ENCODE measurements at places on chromosomes 6 and 20.

- no peak for DNase-seq
Observed at GRCh38 chr6:63259153-63259552, 47.9 kb downstream of the FKBP1C start.

DNA sequence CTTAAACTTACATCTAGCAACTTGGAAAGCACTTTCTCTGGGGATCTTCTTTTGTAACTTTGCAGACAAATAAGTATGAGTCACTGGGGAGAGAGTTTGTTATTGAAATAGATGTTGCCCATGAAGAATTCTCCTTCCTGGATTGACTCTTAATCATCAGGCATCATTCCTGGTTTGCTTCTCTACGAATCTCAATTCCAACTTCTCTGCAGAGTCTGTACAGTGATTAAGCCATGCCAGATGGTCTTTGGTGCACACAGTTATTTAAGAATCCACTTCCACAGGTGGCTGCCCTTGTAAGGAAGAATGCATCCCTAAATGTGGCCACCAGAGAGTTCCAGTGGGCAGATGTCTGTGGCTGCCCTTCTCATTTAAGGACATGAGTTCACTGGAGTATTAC lies 25.7 kb downstream of the MYCT1 start:
- no peak for DNase-seq

DNA sequence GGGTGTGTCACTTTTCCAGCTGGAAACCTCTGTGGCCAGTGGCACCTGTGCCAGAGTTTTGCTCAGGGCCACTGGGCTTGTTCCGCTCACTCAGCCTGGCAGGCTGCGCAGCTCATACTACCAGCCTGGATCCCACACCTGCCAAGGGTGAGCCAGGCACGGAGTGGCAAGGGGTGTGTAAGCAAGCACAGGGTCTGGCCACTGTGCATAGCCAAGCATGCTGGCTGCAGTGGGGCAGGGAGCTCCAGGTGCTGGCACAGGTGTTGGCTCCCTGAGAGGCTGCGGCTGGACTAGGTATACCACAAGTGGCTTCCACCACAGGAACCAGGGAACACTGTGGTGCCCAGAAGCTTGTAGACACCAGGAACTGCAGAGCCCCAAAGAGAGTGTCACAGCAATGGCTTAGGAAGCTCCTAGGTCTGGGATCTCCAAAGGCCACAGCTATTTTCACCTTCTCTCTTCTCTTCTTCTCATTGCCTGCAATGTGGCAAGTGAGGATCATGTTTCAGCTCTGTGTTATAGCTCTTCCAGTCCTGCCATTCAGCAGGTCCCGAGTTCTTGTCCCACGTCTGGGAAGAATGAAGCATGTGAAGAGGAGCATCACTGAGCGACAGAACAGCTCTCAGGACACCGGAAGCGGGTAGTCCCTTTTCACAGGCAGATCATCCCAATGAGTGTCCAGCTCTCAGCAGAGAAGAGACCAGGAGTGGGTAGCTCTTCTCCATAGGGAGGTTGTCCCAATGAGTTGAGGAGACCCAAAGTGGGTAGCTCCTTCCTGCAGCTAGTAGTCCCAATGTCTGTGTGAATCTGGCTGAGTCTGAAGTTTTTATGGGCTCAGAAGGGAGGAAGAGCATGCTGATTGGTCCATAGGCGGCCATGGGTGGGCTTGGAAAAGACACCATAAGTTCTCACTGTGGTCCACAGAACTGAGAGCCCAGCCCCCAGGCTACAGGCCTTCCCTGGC lies 41.3 kb downstream of the WASF1 start:
- no peak for DNase-seq

DNA sequence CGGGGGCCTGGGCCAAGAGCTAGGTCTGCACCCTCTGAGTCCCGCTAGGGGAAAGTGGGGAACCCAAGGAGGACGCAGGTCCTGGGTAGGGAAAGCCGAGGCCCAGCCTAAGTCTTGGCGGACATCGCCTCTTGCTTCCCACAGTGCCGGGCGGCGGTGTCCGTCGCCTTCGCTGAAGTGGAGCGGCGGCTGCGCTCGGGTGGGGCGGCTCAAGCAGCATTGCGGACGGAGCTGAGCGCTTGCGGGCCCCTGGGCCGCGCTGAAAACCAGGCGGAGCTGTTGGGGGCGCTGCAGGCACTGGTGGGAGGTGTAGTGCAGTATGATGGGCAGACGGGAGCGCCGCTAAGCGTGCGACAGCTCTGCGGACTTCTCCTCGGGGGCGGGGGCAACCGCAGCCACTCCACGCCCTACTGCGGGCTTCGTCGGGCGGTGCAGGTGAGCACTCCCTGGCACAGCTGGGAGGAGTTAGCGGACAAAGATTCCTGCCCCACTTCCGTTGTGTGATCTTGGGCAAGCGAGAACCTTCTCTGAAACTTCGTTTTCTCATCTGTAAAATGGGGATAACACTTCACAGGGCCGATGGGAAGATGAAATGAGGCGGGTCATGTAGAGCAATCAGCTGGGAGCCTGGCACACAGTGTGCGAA lies 4.2 kb downstream of the PRSS16 start:
- peak; percentile 23 for DNase-seq

- DNase-seq, result no peak
Observed at GRCh38 chr20:64108731-64109681, 1.6 kb upstream of the NPBWR2 start.

DNA sequence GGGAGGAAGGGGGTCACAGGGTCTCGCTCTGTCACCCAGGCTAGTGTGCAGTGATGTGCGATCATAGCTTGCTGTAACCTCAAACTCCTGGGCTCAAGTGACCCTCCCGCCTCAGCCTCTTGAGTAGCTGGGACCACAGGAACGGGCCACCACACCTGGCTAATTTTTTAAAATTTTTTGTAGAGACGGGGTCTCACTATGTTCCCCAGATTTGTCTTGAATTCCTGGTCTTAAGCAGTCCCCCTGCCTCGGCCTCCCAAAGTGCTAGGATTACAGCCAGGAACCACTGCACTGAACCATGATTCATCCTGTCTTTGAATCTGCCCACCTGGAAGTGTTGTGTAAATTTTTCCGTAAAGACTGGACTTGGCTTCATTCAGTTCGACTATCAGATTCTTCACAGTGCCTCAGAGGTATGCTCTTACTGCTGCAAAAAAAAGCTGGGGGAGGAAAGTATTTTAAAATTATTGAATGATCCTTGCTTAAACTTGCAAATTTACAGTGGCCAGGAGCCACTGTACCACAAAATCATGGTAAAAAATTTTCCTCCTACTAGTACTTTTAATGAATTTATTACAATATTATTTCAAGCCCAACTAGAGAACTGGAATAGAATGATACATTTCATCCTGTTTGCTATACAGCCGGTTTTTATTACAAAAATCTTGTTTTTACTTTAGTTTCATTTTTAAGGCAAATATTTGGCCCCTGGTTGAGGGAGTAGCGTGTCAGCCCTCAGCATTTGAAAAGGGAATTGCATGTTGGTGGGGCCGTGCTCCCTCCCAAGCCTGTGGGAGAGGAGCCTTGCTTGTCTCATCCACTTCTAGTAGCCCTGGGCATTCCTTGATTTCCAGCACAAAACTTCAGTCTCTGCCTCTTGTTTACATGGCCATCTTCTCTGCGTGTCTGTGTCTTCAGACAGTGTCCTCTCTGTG lies 202.5 kb upstream of the SGK1 start:
- DNase-seq, result no peak

GRCh38 chr6:13024616-13025015 lies 303.7 kb downstream of the TBC1D7 start:
- DNase-seq, result no peak

DNA sequence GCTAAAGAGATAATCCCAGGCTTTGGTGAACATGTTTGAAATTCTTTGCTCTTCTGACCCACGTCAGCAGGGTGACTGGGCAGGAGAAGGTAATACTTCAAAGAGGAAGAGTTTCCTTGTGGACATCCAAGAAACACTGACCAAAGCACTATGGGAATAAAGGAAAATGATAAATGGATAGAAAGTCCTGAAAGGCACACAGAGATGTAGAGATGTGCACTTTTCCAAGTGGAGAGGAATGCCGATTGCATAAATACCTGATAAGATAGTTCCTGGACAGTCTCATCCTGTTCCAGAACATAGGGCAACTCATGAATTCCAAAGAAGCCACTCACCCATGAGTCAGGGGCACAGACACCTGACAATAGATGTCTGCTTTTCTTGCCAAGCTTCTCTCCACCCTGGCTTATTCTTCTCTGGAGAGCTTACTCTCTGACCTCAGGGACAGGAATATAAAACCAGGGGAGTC lies 191.3 kb upstream of the FOXA2 start:
- no peak for DNase-seq

DNA sequence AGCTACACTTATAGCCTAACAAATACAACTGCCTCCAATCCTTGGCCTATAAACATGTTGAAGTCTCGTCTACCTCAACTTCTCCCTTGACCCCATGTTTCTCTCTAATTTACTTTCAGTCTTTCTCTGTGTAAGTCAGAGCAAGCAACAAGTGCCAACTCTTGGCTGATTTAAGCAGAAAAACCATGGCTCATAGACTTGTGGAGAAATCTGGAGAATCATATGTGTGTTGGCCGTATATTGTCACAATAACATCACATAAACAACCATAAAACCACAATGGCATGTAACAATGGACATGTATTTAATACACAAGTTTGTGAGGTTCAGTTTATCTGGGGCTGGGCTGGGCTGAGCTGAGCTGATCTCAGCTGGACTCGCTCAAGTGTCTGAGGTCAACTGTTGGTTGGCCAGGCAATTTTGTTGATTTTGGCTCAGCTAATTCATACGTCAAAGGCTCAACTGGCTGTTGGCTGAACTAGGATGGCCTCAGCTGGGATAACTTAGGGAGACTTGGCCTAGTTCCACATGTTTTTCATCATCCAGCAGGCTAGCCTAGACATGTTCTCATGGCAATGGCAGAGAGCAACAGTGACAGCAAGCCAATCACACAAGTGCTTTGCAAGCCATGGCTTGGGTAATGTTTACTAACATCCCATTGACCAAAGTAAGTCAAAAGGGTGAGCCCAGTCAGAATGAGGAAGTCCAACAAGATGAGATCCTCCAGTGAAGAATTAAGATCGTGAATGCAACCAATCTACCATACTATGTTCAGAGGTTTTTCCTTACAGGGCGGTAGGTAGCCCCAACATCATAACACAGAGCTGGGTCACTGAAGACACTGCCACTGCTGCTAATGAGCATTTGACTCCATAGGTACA lies 12.9 kb upstream of the TBC1D22B start:
- no peak for DNase-seq

DNA sequence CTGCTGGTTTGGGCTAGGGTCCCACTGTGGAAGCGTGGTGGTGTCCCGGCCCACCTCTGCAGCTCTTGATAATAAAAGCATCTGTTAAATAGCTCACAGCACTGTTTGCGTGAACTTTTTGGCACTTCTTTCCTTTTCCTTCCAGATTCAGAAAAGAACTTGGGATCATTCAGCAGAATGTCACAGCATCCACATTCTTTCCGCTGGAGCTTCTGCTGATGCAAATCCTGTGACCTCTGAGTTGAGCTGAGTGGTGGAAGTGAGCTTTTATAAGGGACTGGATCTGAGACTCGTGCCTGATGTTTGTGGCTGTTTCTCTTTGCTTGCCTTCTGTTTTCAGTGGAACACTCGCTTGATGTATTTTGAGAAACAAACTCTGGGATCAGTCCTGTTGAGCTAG lies 3.9 kb downstream of the OSBPL2 start:
- DNase-seq, result no peak

DNA sequence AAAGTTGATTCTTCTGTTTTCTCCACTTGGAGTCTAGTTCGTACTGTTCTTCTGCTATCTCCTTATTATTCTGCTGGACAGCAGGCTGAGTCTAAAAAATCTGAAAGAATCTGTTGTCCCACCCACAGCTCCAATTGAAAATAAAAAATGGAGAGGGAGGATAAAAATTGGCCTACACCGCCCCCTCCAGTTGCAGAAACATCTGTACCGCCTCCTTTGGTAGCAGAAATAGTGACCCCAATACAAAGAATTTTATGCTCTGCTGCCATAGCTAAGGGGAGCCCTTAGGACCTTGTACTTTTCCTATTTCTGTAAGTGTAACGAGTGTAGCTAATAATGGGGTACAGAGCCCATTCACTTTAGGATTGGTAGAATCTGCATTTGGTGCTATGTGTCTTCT lies 4.9 kb upstream of the FKBP1A start:
- no peak for DNase-seq

DNA sequence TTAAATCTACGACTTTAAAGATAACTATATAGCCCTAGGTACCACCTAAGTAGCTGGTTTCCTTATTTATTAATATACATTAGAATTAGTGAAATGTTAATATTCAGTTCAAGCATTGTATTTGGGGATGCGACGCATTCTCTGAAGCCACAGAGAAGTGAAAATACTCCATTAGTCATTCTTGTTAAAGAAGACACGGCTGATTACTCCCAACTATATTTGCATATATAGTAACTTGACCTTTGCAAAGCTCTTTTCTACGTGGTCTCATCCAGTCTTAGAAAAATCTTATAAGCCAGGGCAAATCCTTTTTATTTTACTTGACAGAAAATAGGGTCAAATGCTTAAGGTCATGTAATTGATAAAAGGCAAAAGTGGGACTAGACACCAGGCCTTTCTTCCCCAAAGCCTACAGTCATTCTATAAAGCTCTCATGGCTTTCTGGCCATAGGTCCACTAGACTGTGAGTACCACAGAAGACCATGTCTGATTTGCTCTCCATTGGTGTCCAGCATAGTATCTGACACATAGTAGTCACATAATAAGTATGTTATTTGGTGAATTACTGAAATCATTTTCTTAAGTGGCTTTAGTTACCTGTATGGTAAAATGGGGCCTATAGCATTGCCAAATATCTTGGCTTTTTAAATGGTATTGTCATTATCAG lies 11.3 kb downstream of the ZHX3 start:
- no peak for DNase-seq

DNA sequence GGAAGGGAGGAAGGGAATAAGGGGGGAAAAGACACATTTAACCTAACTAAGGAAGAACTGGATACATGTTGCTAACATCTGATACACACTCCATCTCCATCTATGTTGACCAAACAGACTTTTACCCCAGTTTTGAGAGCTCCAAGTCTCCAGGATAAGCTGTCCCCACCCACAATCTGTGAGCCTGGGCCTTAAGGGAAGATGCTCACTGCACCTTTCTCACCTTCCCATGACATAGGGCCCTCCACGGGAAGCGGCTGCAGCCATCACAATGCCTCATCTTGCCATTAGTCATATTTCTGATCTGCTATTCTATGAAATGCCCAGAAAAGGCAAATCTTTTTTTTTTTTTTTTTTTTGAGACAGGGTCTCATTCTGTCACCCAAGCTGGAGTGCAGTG lies 126.6 kb upstream of the SALL4 start:
- no peak for DNase-seq

DNA sequence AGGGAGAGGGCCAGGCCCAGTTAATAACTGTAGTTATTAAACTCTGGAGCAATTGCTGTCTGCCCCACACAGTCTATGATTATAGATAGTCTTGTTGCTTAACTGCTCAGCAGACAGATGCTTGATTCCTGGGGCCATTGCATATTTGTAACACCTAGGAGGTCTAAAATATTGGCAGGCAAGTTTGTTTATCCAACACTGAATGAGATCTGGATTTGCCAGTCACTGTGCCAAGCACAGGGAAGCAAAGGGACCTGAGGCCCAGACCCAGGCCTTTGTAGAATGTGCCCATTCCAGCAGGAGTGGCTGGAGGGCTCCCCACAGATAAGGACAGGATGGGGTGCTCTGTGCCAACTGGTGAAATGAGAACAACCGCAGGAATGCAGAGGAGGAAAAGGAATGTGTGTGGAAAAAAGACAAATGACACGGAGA lies 17.6 kb upstream of the ENTPD6 start:
- DNase-seq, result no peak

Data from esophagus squamous epithelium (tissue), 5 donors.